ENCODE measurements at places on chromosomes 2 and 18. TPM values are rescaled to one million over a fixed set of nuclear protein-coding genes. Genes with fewer than 3 reads are reported as not detected.
A peak's percentile ranks its signal among the peaks of the same experiment; 100 is the strongest.

DNA sequence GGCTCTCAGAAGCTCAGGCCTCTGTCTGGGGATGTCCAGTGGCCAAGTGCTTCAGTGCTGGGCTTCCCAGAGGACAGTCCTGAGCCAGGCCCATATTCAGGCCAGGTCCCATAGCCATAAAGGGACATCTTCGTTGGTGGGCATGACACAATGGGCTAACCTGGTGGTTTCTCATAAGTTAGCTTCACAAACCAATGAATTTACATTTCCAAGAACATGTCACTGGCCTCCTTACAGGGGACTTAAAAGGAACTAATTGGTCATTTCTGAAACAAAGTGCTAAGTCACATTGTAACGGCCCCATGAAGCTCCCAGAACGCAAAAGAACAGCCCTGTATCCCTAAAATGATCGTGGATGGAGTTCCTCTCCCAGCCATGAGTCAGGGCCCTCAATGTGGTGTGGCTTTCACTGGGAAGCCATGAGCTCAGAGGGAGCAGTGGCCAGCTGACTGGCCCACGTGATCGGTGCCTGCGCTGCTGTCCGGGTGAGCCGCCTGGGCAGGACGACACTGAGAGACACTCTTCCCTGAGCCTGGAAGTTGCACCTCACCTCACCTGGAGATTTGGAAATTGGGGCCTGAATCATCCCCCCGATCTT, 163.7 kb upstream of the APCDD1 start:
- no peak for DNase-seq

The LONRF2 gene
- 11.2 TPM for total RNA-seq

The CNTNAP5 gene
- total RNA-seq = 31.7 TPM

- no peak for DNase-seq
These were observed 79.7 kb downstream of the PRKCE start for GRCh38 chr2:45731141-45731540.

DNA sequence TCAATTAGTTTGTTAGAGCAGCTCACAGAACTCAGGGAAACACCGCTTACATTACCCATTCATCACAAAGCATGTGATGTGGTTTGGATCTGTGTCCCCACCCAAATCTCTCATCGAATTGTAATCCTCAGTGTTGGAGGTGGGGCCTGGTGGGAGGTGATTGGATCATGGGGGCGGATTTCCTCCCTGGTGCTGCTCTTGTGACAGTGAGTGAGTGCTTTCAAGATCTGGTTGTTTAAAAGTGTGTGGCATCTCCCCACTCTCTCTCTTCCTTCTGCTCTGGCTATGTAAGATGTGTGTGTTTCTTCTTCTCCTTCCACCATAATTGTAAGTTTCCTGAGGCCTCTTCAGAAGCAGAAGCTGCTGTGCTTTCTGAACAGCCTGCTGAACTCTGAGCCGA, 63.5 kb upstream of the AGPS start:
- DNase-seq = no peak

The PSMA8 gene
- not detected for total RNA-seq

DNA sequence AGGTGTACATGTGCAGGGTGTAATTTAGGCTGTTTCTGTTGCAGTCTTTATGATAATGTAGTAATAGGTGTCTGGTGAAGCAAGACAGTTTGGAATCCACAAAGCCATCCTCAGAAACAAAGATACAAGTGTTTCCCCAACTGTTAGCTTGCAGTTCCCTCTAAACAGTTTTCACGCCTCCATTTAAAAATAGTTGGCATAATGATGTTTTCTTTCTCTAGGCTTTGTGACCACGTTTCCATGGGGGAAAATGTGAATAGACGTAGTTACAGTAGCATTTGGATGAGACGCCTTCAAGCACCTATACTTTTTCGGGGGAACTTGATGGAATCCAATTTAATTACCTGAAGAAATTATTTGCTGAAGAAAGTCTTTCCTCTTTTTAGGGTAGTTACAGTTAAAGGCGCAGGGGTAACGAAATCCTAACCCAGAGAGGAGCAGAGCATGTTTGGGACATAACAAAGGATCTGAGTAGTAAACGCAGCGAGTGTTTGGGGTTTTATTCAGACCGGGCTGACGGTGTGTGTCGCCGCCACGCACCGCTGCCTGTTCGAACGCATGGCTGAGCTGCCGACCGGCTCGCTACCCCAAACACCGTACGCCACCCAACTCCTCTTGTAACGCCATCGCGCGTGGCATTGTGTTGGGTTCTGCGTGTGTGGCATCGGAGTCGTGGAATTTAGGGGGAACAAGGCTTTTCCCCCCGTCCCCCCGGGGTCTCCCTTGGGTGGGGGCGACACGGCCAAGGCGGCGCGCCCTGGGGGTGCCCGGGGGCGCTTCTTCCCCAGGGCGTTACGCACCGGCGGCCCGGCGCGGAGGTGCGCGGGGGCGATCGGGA, 681 bp upstream of the NRP2 start:
- DNase-seq = no peak

DNA sequence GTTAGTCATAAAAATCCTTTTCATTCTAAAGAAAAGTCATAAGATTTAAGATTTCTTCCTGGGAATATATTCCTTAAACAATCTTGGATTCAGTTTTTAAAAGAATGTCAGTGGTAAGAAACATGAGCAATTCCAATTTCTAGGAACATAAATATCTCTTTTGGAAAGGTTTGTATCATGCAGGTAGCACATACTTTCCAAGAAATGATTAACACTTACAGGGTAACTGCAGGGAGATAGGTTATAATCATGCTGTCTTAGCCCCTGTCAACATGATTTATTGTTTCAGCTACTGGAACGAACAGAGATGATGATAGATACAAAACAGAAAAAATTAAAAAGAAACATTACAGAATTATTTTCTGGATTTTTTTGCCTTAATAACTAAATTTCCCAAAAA, 1537.7 kb downstream of the LRP1B start:
- no peak for DNase-seq

DNA sequence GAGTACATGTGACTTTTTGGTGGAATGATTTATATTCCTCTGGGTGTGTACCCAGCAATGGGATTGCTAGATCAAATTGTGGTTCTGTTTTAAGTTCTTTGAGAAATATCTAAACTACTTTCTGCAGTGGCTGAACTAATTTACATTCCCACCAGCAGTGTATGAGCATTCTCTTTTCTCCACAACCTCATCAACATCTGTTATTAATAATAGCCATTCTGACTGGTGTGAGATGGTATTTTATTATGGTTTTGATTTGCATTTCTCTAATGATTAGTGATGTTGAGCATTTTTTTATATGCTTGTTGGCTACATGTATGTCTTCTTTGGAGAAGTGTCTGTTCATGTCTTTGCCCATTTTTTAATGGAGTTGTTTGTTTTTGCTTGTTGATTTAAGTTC, 267.4 kb upstream of the NT5C1B start:
- DNase-seq = no peak

GRCh38 chr18:21652073-21652472, 40.0 kb downstream of the SNRPD1 start:
- DNase-seq = no peak

- no peak for DNase-seq
These were observed 110.4 kb downstream of the ADCYAP1 start for GRCh38 chr18:1014951-1015624.

- DNase-seq = no peak
These were observed 114.1 kb downstream of the PRPF40A start for GRCh38 chr2:152603166-152603565.

DNA sequence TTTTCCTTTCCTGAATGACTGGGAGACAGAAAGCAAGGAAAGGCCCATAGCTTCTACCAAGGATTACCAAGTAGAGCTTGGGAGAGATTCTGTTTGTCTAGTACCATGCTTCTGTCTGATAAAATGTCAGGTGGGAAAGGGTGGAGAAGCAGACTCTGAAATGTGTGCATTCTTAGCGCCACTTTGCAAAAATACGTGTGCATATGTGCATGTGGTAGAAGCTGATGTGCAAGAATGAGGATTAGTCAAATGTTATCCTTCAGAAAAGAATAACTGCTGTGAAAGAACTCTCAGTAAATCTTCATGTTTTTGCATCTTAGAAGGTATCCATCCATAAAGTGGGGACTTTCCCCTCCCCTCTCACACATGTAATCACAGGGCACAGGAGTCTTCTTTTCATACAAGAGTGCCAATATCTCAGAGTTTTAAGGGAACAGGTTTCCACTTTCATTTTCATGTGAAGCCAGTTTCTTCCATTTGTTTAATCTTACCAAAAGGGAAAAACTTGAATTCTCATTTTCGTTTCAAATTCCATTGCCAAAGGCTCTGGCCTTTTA, 15.4 kb upstream of the DGKD start:
- DNase-seq = no peak

The HSPE1 gene
- 115 TPM for total RNA-seq

The NTSR2 gene
- total RNA-seq = not detected

The ATP6V1C2 gene
- 0.26 TPM for total RNA-seq

The IMPACT gene
- total RNA-seq = 25.9 TPM

DNA sequence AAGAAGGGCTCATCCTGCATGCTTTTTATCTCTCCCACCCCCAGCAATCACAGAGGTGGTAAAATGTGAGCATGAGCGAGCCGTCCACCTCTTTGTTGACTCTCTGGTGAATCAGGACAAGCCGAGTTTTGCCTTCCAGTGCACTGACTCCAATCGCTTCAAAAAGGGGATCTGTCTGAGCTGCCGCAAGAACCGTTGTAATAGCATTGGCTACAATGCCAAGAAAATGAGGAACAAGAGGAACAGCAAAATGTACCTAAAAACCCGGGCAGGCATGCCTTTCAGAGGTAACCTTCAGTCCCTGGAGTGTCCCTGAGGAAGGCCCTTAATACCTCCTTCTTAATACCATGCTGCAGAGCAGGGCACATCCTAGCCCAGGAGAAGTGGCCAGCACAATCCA, 19.5 kb downstream of the LIPG start:
- DNase-seq = no peak

DNA sequence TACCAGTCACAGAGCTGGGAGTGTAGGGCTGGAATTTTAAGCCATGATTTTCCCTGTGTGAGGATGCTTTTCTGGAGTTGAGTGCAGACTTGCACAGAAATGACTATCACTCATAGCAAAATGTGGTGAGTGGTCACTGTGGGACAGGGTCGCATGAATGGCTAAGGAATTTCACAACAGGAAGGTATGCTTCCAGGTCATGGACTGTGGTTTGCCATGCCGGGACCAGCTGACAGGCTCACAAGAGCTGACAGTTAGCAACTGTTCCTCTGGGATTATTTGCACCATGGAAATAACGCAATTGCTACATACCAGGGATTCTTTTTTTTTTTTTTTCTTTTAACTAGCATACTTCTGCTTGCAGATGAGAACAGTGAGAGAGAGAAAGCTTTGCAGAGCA, 3.8 kb upstream of the UXS1 start:
- peak; percentile 28 for DNase-seq

DNA sequence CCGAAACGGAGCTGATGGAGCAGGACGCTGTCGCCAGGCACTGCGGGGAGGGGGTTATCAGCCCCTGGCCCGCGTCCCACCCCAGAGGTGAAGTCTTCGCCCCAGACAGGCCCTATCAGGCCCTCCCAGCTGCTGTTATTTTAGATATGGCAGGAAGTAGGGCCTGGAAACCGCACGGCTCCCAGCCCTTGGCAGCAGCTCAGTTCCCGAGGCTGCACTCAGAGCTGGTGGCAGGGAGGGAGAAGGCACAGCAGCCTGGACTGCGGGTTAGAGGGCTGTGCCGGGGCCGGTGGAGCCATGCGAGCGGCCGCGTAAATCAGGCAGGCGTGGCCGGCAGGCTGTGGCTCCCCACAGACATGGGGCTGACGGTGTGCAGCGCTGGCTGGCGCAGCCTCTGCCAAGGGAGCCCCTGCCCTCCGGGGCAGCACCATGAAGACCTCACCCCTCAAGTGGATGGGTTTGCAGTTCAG, 111.4 kb downstream of the NFATC1 start:
- DNase-seq = no peak

- DNase-seq = no peak
These were observed 135.7 kb downstream of the NUP35 start for GRCh38 chr2:183259921-183260320.

DNA sequence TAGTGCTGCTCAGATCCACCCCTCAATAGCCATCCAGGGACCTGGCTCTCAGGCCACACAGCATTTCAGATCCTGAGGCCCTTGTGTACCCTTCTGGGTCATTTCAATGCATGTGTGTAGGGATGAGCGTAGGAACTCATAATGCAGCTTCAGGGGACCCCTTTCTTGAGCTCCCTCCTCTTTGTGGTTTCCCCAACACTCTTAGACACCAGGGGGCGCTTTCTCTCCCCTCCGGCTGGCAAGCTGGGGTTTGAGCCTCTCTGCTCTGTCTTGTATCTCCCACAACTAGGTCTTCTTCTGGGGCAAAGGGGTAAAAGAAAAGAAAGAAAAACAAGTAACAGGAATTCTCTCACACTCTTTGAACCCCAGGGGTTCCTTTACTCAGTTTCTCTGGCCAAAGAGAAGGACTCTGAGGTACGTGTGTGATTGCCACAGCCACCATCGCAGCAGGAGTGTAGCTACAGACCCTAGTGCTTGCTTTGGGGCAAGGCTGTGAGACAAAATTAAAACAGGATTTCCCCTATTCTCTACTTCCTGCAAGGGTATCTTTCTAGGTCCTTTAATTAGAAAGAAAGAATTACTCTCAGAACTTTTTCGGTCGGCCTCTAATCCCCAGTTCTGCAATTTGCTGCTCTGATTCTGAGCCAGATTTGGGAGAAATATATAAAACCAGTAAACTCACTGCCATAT, 38.0 kb downstream of the CABYR start:
- DNase-seq = peak; percentile 44

- DNase-seq = no peak
These were observed 187.6 kb downstream of the DOK6 start for GRCh38 chr18:69588301-69588700.

The ARID5A gene
- total RNA-seq = 30.2 TPM

DNA sequence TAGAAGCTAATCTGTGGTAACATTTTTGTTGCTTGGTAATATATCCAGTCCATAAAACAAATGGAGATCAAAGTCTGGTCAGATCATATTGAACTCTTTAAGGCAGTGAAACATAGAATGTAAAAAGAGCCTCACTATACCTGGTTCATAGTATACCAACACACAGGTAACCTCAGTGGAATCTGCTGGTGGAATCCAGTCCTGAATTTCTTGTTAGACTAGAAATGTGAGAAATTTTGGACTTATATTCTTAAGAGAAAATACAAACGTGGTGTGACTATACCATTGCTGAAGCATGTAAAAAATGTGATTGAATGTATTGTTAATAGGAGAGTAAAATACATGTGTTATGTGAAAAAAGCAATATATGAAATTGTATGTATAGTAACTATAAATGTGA, 46.1 kb upstream of the GRHL1 start:
- no peak for DNase-seq

GRCh38 chr2:10175441-10175840, 52.9 kb downstream of the RRM2 start:
- no peak for DNase-seq

Data from mucosa of gallbladder (tissue), 1 donor.